ENCODE measurements at places on chromosomes 4 and X.

DNA sequence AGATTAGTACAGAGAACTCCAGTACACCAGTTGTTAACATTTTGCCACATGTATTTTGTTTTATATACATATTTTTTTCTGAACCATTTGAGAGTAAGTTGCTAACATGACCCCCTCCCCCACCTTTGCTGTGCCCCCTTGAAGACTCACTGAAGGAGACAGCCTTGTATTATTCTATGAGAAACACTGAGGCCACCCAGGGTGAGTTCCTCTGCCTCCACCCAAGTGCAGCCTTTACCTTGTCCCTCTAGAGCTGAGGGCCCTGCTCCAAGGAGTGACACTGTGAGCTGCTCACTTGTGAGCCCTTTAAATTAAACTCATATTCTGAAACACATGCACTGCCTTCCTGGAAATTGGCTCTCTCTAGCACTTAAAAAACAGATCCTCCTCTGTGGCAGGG lies 21.1 kb downstream of the KIT start:
- no peak for DNase-seq

DNA sequence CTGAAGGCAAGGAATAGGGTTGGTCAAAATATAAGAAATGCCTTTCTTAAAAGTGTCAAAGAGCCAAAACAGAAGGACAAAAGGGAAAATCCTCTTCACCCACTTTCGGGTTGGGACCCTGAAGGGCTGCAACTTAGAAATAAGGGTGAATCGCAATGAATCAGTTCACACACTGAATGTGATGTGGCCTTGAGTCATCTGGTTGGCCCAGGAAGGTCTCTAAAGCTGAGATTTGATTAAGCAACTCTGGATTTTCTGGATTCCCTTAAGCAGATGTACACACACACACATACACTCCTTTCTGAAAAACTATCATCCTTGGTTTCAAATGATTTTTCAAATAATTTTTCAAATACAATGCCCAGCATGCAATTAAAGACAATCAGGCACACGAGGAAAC lies 13.1 kb downstream of the TAB3 start:
- DNase-seq, result no peak

GRCh38 chrX:331825-332495 lies 13.4 kb upstream of the GTPBP6 start:
- DNase-seq, result no peak

DNA sequence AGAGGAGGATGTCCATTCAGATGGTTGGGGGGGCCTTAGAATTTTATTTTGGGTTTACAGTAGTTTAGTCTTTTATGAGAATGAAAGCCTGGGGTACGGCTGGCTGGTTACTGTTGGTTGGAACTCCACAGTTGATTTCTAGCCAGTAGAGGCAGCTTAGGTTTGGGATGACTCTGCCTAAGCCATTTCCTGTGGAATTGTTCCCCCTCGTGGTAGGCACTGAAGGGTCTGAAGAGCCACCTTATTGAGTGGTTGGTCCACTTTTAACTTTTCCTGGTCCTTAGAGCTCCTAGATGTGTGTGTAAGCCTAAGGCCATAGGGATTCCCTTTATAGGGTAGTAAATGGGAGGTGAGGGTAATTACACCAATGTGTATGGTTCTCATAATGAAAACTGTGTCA lies 19.7 kb downstream of the SPIN3 start:
- no peak for DNase-seq

GRCh38 chr4:113880240-113881028 lies 99.0 kb downstream of the ARSJ start:
- no peak for DNase-seq

- no peak for DNase-seq
Observed at GRCh38 chr4:93646233-93646930, 182.2 kb upstream of the ATOH1 start.

GRCh38 chrX:138748480-138748879 lies 37.0 kb upstream of the FGF13 start:
- DNase-seq, result no peak

DNA sequence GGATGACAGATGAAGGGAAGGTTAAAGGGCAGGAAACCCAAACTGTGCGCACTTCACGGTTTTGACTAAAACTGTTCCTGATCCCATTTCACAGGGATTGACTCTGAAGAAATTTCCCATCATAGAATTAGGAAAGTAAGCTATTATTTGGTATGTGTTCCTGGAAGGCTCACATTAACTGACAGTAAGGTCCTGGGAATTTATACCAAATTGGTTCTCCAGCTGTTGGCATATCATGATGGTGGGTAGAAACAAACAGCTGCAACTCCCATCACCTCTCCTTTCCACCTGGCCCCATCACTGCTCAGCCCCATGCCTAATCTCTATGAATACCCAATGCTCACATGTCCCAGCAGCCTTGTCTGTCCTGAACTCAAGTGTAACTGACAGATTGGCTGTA lies 121.2 kb downstream of the GPC3 start:
- no peak for DNase-seq

DNA sequence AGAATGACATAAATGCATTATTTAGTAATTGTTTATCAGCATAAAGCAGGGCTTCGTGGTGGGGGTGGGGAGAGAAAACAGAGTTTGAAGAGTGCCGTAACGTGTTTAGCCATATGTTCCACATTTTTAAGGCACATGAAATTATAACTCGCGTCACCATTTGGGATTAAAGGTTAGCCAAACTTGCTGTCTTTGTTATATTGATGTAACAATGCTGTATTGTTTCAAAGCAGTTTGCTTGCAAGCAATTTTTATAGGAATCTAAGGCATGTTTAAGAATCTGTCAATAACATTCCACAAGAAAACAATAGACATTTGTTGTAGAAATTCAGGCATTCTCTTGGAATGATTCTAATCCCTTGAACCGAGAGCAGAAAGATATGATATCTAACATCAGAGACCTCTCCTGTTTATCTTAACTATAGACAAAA lies 78.3 kb downstream of the CLDN22 start:
- DNase-seq, result no peak

GRCh38 chr4:169226565-169226964 lies 44.2 kb downstream of the SH3RF1 start:
- no peak for DNase-seq

- DNase-seq, result no peak
Observed at GRCh38 chr4:138981930-138982390, 33.6 kb upstream of the NOCT start.

DNA sequence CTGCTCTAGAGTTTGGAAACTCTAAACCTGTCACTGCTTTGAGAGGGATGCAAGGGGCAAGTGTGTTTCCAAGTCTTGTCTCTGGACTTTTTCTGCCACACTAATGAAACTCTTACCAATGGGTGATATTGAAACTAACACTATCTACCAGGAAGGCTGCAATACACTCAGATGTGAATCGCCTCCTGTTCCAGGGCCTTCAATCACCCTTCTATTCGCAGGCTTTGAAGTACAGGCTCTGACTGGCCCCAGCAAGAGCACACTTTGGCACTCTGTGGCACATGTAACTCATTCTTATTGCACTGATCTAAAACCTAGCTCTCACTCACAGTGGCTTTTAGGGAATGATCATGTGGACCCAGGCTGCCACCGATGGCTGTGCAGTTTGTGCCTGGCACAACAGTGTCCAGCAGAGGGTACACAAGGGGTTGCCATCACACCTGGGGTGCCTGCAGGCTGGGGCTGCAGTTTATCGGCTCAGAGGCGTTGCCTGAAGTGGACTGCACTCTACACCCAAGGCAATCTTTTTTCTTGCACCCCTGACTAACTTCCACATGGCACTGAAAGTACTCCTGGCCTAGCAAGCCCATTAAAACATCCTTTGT lies 210.8 kb downstream of the MGST2 start:
- no peak for DNase-seq

GRCh38 chrX:825991-826390 lies 195.4 kb downstream of the SHOX start:
- no peak for DNase-seq

DNA sequence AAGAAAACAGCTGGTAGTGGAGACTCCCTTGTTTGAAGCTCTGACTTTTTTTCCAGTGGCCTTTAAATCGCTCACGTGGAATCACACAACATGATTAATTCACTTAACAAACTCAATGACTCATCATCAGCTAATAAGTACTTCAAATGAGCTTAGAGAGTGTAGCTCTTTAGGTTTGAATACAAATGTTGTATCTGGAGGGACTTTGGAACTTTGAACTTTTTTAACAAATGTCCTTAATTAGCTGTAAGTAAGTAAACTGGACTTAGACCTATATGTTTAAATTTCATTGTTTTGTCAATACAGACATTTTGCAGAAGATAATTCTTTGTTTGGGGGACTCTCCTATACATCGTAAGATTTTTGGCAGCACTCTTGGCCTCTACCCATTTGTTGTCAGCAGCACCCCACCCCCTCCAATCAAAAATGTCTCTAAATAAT lies 581.1 kb downstream of the SPRY1 start:
- no peak for DNase-seq

DNA sequence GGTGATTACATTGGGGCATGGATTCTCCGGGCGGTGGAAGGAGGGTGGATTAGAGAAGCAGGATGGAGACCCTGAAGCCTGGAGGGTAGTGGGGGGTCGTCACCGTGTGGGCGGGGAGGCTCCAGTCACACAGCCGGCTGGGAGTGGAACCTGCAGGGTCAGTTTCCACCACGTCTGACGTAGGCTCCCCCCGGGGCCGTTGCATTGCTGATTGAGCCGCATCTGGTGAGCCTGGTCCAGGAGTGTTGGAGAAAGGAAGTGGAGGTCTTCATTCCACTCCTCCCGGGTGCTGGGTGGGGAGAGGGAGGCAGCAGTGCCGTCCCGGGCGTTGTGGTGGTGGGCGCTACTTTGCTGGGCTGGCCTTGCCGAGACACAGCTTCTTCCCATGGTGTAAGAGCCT lies 28.1 kb downstream of the TBC1D14 start:
- DNase-seq, result no peak

DNA sequence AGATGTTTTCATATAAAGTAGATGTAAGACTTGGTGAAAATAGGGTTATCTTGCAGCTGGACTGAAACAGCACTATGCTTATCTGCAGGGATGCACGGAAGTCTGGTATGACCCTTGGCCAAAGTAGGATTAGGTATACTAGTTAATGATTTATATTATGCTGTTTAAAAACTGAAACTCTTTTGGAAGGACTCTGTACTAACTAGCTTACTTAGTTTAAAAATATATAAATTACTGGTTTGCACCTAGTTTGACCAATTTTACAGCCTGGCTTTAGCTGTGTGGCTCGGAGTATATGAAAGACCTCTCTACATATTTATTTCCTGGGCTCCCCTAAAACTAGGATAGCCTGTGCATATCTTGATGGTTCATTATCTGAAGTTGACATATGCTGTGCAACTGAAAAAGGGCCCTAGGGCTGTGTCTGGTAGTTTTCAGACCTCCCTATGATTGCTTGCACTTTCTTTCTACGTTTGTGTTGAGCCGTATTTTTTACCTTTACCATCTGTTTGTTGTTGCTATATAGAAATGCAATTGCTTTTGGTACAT lies 89.2 kb downstream of the TMEM144 start:
- DNase-seq, result no peak

GRCh38 chr4:118224243-118224829 lies 128.5 kb downstream of the PRSS12 start:
- peak; percentile 6 for DNase-seq

GRCh38 chrX:85836868-85837267 lies 210.5 kb downstream of the CHM start:
- DNase-seq, result no peak

GRCh38 chrX:122026665-122027064 lies 979.3 kb downstream of the GLUD2 start:
- DNase-seq, result no peak

DNA sequence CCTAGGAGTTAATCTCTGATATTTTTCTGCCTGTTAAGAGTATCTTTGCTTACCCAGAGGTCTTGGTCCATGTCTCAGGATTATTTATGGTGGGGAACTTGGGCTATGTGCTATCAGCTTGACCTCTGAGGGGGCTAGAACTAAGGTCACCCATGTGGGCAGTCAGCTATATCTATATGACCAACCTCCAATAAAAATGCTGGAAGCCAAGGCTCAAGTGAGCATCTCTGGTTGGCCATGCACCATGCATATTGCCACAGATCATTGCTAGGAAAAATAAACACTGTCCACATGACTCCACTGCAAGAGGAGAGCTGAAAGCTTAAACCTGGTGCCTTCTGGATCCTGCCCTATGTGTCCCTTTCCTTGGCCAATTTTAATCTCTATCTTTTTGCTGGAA lies 196.5 kb upstream of the SLC7A11 start:
- no peak for DNase-seq

- DNase-seq, result no peak
Observed at GRCh38 chr4:182189103-182189878, 53.9 kb upstream of the TENM3 start.

- no peak for DNase-seq
Observed at GRCh38 chrX:28586286-28586685, 960 bp upstream of the IL1RAPL1 start.

DNA sequence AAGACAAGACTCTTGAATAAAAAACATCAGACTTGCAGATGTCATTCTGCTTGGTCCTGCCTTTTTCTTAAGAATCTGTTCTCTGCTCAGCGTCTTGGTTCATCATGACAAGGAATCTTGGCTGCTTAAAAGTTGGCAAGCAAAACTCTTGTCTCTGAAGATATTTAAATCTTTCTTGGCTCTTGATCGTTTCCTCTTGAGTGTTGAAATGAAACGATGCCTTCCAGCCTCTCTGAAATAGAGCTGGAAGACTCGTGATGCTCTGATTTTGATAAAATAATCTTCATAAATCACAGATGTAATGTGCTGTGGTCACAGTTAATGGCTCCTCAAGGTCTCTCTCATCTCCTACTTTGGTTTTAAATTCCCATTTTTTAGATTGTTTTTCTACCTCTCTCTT lies 39.9 kb upstream of the TMEM192 start:
- no peak for DNase-seq

DNA sequence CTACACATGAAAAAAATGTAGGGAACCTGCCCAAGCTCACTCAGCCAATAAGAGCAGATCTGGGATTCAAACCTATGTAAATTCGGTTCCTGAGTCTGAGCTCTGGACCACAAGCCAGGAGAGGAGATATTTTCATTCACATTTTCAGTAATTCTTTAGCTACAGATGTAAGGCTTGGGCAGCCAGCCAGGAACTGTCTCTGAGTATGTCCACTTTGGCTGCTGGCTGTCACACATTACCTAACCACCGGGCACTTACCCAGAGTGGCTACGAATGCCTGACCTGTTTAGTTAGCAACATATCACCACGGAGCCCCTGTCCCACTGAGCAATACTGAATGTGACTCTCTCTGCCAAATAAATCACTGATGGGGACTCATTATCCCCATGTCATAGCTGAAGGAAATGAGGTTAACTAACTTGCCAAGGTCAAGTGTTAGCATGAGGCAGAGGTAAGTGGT lies 15.3 kb downstream of the USP46 start:
- no peak for DNase-seq

- DNase-seq, result no peak
Observed at GRCh38 chrX:20606831-20607230, 340.1 kb upstream of the RPS6KA3 start.

GRCh38 chr4:163701916-163702315 lies 207.4 kb downstream of the TMA16 start:
- DNase-seq, result no peak
